D721Med (cell line): ENCODE measurements at places on chromosomes 6 and 20.

DNA sequence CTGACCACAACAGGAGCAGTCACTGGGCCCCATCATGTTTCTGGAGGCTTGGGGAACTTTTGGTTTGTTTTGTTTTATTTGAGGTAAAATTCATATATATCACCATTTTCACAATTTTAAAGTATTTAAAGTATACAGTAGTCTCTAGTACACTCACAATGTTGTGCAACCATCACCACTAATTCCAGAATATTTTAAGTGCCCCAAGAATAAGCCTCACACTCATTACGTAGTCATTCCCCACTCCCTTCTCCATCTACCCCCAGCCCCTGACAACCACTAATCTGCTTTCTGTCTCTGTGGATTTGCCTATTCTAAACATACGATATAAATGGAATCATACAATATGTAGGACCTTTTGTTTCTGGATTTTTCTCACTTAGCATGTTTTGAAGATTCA, 29.0 kb downstream of the RTN4IP1 start:
- DNase-seq = no peak

DNA sequence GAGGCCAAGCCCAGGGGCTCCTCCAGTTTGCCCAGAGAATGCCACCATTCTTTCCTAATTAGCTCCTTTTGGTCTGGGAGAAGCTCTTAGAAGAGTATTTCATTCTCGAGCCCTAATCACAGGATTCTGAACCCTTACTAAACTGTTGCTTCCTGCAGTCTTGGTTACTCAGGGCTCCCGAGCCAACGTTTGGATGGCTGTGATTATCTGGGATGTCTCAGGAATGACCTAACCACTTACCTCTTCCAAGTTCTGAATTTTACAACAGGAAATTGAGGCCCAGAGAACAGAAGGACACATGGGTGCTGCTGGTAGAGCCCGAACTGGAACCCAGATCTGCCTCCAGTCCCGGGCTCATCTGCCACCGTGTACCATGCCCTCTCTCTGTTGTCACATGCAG, 22.2 kb upstream of the PNPLA1 start:
- no peak for DNase-seq

GRCh38 chr6:125173341-125174095, 19.9 kb downstream of the TPD52L1 start:
- no peak for DNase-seq

DNA sequence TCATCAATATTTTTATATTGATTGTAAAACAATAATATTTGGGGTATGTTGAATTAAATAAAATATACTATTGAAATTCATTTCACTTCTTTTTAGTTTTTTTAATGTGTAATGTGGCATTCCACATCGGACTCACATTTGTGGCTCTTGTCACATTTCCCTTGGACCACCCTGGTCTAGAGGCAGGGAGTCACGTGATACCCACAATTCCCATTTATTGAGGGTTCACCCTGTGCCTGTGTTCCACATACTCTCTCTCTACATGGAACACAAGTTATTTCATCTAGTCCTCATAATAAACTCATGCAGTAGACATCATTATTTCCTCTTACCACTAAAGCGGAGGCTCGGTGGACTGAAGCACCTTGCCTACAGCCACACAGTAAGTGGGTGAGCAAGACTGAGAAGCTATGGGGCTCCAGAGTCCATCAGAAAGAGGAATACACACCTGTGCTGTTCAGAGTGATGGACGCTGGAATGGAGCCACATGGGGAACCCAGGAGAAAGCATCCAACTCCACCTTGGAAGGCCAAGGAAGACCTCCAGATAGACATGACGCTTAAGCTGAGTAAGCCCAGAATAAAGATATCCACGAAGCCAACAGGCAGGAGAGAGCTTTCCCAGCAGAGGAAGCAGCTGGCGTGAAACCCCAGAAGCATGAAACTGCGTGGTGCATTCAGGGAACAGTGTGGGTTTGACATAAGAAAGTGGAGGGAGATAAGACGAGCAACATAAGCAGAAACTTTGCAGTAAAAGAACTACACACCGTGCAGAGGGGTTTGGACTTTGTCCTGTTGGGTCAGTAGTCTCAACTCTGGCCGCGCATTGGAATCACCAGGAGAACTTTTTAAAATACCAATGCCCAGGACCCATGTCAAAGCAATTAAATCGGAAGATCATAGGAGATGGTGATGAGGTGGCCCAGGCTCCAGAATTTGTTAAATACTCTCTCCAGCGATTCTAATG, 49.5 kb downstream of the UNC5CL start:
- no peak for DNase-seq

DNA sequence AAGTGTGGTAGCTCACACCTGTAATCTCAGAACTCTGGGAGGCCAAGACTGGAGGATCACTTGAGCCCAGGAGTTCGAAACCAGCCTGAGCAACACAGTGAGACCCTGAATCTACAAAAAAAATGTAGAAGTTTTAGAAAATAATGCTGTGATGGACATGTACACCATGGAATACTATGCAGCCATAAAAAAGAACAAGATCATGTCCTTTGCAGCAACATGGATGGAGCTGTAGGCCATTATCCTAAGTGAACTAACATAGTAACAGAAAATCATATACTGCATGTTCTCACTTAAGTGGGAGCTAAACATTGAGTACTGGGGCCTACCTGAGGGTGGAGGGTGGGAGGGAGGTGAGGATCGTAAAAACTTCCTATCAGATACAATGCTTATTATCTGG, 110.8 kb downstream of the PRND start:
- DNase-seq = no peak

- DNase-seq = no peak
Measured at GRCh38 chr6:104606361-104606760, 253.4 kb downstream of the HACE1 start.

DNA sequence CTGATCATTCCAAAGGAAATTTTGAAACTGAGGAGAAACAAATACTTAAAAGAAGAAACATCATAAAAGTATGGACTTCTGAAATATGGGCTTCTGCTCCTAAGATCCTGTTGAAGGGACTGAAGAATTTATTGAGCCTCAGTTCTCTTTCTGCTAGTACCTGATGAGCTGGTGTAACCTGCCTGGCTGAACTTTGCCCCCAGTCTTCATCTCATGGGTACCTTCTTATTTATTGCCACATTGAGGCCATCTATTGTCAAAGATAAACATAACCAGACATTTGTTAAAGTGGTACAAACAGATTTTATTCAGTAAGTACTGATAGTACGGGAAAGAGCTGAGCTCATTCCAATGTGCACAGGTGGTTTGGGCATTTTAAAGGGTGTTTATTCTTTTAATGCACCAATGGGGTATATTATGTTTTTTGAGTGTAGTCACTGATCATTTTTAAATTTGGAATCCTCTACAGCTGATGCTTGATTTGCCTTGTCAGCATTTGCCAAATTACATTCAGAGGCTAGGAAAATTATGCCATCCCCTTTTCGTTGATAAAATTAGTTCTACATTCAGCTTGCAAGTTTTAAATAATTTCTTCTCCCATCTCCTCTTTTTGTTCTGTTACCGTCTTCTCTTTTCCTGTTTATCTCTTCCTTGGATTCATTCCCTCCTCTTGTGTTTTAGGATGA, 118.2 kb downstream of the PRIM2 start:
- no peak for DNase-seq

- DNase-seq = no peak
Measured at GRCh38 chr6:106077170-106077569, 9.0 kb upstream of the PRDM1 start.

- no peak for DNase-seq
Measured at GRCh38 chr6:106411056-106411455, 50.5 kb downstream of the CRYBG1 start.

DNA sequence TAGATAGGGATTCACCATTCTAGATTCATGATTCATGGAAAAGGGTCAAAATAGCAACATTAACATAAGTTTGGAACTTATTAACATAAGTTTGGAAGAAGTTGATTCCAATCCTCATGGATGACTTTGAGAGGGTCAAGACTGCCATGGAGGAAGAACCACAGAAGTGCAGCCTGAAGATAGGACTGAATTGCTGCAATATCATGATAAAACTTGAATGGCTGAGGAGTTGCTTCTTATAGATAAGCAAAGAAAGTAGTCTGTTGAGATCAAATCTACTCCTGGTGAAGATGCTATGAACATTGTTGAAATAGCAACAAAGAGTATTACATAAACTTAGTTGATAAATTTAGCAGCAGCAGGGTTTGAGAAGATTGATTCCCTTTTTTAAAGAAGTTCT, 62.2 kb downstream of the GMDS start:
- DNase-seq = no peak

DNA sequence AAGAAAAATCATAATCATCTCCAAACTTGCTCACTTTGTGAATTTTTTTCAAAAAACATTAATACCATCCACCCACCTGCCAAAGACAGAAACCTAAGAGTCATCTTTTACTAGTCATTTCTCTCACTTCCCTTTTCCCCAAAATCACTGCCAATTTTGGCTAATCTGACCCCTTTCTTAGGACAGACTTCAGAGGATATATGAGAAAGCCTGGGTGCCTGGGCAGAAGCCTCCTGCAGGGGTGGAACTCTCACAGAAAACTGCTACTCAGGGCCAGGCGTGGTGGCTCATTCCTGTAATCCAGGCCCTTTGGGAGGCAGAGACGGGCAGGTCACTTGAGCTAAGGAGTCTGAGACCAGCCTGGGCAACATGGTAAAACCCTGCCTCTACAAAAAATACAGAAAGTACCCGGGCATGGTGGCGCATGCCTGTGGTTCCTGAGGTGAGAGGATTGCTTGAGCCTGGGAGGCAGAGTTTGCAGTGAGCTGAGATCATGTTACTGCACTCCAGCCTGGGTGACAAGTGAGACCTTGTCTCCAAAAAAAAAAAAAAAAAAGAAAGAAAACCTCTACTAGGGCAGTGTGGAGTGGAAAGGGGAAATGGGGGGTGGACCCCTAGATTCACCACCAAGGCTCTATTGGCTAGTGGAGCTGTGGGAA, 3.8 kb downstream of the DEK start:
- no peak for DNase-seq

GRCh38 chr6:36669002-36669401, 9.5 kb upstream of the CDKN1A start:
- no peak for DNase-seq

GRCh38 chr6:110329714-110330436, 28.3 kb downstream of the METTL24 start:
- no peak for DNase-seq

- DNase-seq = no peak
Measured at GRCh38 chr6:45532721-45533210, 155.0 kb upstream of the SUPT3H start.

DNA sequence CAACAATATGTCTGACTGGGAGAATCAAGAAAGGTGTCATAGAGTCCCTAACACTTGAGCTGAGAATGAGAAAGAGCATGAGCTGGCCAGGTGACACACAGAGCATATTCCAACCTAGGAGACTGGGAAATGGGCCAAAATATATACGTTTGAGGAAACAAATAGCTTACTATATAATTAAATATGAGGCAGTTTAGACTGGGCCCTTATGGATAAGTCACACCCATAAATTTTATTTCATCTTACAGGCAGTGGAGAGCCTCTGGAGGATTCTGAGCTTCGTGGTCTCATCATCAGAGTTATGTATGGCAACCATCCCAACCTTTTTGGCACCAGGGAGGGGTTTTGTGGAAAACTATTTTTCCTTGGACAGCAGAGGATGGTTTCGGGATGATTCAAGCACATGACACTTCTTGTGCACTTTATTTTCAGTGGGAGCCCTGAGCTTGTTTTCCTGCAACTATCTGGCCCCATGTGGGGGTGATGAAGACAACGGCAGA, 12.9 kb upstream of the NQO2 start:
- no peak for DNase-seq

DNA sequence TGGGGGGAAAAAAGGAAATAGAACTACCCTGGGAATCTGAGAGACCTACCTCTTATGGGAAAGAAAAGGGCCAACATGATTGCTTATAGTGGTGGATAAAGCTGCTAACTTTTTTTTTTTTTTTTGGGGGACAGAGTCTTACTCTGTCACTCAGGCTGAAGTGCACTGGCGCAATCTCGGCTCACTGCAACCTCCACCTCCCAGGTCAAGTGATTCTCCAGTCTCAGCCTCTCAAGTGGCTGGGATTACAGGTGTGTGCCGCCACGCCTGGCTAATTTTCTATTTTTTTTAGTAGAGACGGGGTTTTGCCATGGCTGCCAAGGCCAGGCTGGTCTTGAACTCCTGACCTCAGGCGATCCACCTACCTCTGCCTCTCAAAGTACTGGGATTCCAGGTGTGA, 39.5 kb upstream of the TBC1D22B start:
- DNase-seq = no peak

DNA sequence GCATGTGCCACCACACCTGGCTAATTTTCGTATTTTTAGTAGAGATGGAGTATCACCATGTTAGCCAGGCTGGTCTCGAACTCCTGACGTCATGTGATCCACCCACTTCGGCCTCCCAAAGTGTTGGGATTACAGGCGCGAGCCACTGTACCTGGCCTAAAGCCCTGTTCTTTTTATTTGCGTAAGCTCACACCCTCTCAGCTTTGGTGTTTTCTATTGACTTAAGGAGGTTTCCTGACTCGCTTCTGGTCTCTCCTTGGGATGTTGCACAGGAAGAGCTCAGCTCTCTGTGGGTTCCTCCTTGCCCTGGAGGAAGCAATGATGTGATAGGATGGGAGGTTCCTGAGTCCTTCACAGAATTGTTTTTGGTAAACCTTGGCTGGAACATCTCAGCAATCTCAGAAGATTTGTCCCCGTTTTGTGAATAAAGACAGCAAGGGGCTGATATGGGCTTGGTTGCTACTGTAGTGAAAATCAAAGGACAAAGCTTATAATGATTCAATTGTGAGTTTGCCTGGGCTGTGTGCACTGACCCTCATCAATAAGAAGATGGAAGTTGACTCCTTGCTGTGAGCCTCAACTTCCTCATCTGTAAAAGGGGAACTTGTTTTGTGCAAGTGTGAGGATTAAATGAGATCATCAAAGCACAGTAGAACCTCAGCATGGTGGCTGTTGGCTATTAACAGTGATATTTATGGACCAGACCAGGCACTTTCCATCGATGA, 27.0 kb downstream of the TOX2 start:
- DNase-seq = no peak

DNA sequence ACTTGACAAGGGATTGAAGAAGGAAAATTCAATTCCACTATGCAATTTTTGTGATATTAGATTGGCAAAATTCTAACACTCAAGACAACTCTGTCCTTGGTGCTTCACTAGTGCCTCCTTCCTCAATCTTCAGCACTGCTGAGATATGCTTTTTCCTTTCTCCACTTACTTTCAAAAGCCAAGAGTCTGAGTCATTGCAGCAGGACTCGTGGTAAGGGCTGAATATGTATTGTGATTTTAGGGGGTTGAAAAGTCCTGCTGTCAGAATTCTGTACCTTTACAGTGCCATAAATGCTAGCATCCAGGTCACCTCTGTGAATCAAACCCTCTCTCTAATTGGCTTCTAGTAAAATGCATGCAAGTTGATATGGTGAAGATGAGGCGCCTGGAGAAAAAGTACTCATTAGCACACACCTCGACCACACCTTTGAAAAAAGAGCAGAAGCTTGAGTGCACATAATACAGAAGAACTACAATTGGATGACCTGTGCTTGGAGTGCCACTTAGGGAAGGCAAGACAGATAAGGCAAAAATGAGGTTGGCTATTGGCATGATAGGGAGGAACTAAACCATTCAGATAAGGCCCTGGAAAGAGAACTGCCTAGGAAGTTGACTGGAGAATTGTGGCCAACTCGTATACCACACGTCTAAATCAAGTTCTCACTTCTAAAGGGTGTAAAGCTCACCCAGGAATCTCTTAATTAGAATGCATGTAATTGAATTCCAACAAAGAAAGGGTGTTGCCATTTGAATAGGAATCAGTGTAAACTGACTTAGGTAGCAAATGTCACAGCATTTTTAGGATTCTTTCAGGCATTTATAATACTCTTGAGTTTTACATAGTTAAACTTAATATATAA, 43.6 kb upstream of the FAM83B start:
- DNase-seq = no peak
